ENCODE measurements at places on chromosomes 6 and 20. TPM values are rescaled to one million over a fixed set of nuclear protein-coding genes. Genes with fewer than 3 reads are reported as not detected.

SNAP91 gene
- 0.73 TPM for polyA plus RNA-seq

SNX21 gene
- polyA plus RNA-seq = 22.4 TPM

DZANK1 gene
- 9.0 TPM for polyA plus RNA-seq

GRCh38 chr6:22804620-22805261 lies 235.4 kb downstream of the HDGFL1 start:
- DNase-seq = no peak

DNA sequence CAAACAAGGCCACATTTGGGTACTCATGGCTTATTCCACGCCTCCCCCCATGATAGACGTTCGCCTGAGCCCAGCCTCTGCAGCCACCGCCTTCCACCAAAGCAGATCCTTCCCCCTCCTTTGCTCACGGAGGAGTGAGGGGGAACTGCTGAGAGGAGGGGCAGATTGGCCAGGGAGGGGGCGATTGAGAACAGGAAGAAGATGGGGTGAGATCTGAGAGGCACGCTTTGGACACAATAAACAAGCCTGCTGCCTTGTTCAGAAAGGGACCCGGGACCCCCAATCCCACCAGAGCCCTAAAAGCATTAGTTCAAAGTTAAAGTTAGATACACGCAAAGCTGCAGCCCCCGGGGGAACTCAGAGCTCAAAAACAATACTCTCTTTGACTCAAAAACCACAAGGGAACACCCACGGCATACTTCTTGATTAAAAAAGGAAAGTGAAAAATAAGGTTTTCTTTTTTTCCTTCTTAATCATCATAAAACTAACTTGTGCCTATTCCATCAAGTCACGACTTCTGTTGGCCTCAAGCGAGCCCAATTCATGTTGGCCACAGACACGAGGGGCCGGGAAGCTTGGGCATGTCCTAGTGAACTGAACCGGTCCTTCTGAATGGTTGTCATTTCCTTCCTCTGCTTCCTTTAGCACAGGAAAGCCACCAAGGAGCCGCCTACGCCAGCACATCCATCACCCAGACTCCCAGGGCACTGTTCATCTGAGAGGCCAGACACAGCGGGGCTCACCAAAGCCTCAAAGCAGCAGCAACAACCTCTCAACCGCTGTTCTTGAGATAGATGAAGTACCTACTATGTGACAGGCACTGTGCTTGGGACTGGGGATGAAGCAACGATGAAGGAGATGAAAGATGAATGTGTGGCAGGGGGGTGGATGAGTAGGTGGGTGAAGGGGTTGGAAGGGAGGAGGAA lies 44.7 kb downstream of the NFATC2 start:
- DNase-seq = no peak

- DNase-seq = no peak
Observed at GRCh38 chr6:129124347-129124746, 241.4 kb downstream of the LAMA2 start.

DNA sequence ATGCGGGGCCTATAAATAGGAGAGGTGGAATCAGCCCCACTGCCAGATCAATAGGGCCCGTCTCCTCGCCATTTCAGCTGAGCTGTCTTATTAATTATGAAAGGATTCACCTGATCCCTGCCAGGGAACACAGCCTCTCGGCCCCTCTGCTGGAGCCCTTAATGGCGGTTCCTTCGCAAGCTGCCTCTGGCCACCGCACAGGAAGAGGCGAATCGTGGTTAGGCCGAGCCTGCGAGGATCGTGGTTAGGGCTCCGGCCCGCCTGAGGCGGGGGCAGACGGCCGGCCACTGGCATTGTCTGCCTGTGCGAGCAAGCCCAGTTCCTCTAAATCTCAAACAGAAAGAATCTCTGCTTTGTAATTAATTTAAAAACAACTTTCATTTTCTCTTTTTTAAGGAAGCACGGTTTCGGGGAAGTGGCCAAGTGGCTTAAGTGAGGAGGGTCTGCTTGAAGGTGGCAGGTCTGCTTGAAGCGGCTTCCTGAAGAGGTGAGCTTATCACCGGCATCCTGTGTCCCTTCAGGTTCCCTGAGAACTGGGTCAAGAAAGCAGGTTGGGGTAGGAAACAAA lies 9.2 kb downstream of the NRN1 start:
- DNase-seq = no peak

GRCh38 chr6:141451511-141452353 lies 681.0 kb upstream of the GJE1 start:
- no peak for DNase-seq

- DNase-seq = no peak
Observed at GRCh38 chr6:63303476-63303875, 16.3 kb downstream of the LGSN start.

DNA sequence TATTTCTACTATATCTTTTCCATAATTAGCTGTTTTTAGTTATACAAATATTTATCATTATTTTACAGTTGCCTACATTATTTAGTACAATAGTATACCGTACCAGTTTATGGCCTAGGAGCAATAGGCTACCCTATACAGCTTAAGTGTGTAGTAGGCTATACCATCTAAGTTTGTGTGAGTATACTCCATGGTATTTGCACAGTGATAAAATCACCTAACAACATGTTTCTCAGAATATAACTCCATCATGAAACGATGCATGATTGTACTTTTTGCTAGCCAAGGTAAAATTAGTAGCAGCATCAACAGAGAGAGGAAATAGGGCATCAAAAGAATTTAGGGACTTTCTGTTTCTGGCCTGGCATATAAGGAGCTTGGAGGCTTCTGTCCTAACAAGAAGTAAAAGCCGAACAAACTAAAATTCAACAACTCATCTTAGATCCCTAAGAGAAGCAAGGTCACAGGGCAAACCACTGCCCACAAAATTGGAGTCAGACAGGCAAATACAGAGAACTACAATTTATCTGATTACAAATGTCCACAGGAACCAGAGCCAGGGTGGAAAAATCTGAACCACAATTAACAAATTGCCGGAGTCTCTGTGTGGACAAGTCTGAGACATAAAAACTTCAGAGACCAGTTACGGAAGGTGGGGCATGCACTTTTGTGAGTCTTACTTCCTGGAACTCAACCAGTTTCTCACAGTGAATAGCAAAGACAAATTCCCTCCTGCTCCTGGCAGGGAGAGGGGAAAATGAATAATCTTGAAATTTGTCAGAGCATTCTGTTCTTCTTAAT lies 671.4 kb downstream of the RFPL4B start:
- DNase-seq = peak; percentile 13
